ENCODE measurements at places on chromosomes 4 and X.

DNA sequence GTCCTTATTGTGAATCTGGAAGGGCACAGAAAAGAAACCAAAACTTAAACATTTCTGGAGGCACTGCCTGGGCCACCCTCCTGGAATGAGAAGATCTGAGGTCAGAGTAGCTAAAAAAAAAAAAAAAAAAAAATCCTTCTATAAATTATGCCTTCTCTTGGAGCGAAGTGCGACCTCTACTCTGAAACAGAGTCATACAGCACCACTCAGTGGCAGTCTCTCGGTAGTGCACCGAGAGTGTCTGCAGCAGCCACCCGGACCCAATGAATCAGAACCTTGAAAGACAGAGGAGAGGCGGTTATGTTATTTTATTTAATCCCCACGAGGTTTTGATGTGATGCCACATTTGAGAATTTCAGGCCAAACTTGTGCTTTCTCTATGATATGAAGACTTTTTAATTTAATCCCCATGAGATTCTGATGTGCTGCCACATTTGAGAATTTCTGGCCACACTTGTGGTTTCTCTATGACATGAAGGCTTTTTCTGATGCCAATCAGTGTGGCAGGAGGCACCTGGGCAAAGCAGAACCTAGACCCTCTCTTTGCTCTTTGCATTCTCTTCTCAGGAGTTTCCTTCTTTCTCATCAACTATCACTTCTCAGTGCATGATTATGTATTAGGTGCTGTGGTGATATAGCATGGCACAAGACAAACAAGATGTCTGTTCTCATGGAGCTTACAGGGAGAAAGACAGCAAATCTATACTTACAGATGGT is 5.6 kb upstream of the CT47C1 start:
- peak; percentile 11 for DNase-seq

DNA sequence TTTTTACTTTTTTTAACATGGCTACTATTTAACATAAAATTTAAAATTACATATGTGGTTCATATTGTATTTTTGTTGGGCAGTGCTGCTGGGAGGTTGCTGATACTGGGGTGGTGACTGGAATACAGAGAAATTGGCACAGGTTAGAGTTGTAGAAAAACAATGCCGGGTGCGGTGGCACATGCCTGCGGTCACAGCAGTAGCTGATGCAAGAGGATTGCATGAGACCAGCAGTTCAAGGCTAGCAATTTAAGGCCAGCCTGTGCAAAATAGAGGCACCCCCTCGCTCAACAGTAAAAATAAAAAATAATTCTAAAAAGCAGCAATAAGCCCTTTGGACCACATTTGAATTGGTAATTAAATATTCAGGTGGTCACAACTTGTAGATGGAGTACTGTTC is 11.8 kb upstream of the CPE start:
- DNase-seq: no peak

DNA sequence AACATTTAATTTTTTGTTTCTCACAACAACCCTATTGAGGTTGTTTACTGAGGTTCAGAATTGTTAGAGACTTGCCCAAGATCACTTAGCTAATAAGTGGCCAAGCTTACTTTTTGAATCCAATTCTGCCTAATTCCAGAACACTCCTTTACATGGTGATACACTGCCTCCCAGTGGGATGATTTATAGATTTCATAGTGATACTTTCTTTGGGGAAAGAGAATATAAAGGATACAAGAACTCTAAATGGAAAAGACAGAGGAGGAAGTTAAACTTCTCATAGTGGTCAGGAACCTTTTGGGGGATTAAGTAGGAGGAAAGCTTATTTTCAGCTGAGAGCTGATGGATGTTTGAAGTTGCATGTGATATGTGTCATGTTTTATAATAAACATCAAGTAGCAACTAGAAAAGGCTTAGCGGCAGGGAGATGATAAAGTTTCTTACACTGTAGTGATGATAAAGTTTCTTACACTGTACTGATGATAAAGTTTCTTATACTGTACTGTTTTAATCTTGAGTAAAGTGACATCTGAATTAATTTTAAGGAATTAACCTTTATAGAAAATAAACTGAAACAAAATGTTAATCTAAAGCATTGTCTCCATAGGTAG is 15.3 kb downstream of the STAG2 start:
- no peak for DNase-seq

DNA sequence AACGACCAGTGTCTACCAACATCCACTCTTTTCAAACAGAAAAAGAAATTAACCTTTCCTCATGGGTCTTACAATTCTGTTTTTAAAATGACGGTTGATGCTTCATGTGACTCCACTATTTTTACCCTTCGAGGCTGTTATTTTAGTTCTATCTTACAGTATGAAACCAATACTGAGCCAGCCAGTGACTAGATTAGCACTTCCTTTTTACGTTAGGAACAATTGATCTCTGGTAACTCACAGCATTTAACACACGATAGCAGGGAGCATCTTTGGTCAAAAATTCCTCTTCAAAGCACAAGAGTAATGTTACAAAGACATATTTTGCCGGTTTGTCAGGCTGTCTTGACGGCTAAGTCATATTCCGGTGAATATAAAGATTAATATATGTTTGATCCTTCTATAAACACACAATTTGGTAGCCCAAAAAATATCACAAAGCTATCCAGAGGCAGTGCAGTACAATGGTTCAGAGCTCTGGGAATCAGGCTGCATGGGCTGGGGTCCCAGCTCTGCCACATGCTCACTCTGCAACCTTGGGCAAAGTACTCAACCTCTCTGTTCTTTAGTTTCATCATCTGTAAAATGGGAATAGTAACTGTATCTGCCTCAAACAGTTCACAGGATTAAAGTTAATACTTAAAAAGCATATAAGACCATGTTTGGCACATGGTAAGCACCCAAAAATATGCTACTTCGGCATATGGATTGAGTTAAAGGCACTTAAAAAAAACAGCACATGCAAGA is 62.9 kb upstream of the TXK start:
- no peak for DNase-seq

GRCh38 chr4:184100297-184100885 is 117.3 kb downstream of the ENPP6 start:
- DNase-seq: no peak

- DNase-seq: no peak
Observed at GRCh38 chr4:37424753-37425152, 180.2 kb downstream of the NWD2 start.

GRCh38 chr4:188665491-188666457 is 526.5 kb downstream of the TRIML1 start:
- no peak for DNase-seq

DNA sequence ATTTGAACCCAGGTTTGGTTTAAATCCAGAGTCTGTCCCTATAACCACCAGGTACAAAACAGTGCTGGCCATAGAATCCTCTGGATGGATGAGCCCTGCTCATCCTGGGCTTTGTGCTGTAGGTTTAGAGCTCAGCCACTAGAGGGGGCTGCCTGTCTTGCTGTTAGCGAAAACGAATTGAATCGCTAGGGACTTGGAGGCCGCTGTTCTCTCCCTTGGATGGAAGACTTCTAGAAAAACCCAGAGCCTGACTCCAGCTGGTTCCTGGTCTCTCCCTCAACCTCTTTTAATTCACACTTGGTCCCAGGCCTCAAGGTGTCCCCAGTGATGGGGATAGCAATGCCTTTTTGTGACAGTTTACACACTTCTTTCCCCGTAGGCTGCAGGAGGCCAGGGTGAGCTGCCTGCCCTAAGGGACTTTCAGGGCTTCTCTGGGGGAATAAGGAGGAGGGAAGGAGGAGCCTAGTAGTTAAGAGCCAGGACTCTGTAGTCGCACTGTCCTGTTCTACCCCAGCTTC is 8.7 kb downstream of the RIPPLY1 start:
- no peak for DNase-seq

GRCh38 chr4:31370866-31371465 is 650.8 kb downstream of the PCDH7 start:
- no peak for DNase-seq

DNA sequence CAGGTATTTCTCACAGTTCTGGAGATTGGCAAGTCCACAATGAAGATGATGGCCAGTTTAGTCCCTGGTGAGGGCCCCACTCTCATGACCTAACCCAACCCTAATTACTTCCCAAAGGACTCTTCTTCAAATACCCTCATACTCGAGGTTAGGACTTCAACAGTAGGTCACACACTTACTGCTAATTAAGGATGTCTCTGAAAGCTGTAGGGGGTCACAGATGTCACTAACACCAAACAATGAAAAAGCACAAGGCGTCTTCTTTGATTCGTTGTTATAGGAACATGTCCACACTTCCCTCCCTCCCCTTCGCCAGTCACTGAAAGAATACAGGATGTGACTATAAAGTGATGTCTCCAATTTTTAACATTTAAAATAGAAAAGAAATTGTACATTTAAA is 309.7 kb downstream of the PACRGL start:
- DNase-seq: no peak

DNA sequence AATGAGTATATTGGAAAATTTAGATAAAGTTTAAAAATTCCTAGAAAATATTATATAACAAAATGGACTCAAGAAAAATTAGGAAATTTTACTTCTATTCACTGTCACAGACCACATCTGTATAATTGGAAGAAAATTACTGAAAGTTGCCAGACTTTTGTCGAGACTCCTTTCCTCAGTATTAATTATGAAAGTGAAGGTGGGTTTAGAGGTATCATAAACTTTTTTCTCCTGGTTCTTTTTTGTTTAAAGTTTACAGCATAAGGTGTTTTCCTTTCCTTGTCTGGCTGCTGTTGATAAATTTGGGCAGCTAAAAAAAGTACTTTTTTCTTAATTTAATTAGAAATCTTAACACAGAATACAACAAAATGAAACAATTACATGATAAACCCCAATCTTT is 6.7 kb upstream of the TEX13D start:
- no peak for DNase-seq

GRCh38 chr4:184769141-184769765 is 35.4 kb upstream of the CENPU start:
- DNase-seq: no peak

GRCh38 chrX:99371976-99372595 is 1038.0 kb downstream of the PCDH19 start:
- DNase-seq: no peak

GRCh38 chrX:153775293-153776119 is 5.3 kb upstream of the SRPK3 start:
- DNase-seq: no peak

DNA sequence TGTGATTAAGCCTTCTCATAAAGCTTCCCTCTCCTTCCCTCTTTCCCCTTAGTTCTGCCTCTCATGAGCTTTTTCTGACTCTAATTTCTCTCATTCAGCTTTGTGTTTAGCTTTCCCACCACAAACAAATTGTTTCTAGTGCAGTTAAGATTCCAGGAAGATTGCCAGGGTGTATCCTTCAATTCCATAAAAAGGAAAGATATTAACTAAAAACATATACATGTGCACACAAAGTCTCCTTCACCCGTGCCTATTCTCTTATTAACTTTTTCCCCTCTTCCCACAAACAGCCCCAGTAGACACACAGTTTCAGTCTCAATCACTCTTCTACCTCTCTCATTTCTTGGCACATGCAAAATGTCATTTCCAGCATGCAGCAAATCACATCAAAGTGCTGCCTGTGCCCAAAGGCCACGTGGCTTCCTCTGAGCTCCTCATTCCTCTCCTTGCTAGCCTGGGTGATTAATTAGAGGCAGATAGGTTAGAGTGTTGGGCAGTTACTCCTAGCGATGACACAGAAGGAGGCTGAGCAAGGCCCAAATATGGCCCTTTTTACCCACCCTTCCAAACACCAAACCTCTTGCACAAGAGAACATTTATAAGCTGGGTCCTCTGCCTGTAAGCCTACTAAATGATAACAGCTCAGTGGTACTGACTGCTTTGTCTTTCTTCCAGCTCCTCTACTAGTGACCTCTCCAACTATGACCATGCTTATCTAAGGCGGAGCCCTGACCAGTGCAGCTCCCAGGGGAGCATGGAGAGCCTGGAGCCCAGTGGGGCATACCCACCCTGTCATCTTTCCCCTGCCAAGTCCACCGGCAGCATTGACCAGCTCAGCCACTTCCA is 159.6 kb downstream of the SOWAHB start:
- peak; percentile 57 for DNase-seq

DNA sequence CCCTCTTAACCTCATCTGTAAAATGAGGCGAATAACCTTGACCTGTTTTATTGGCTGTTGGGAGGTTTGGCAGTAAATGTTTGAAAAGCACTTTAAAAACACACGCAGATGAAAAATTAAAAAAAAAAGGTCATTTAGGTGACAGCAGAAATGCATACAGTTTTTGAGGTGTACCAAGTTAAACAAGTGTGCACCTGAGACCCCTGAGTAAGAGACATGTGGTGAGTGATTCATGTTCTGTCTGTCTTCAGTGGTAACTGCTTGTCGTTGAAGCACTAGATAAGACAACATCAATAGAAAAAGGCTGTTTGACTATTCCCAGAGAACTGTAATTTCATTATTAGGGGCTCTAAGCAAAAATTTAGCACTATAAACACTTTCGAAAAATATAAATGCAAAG is 608.4 kb upstream of the PITX2 start:
- DNase-seq: no peak

DNA sequence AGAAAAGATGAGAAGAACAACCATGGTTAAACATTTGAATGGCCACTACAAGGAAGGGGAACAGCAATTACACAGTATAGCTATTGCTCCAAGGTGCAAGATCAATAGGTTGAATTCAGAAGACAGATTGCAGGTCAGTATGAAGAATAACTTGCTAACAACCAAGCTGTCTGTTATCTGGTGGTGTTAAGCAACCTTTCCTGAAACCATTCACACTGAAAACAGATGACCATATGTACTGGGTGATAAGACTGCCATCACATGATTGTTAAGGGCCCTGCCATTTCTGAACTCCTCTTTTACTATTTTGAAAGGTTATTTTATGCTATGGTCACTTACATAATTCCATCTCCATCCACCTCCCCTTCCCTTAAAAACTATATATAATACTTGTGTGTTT is 6.8 kb downstream of the GABRA3 start:
- DNase-seq: no peak

DNA sequence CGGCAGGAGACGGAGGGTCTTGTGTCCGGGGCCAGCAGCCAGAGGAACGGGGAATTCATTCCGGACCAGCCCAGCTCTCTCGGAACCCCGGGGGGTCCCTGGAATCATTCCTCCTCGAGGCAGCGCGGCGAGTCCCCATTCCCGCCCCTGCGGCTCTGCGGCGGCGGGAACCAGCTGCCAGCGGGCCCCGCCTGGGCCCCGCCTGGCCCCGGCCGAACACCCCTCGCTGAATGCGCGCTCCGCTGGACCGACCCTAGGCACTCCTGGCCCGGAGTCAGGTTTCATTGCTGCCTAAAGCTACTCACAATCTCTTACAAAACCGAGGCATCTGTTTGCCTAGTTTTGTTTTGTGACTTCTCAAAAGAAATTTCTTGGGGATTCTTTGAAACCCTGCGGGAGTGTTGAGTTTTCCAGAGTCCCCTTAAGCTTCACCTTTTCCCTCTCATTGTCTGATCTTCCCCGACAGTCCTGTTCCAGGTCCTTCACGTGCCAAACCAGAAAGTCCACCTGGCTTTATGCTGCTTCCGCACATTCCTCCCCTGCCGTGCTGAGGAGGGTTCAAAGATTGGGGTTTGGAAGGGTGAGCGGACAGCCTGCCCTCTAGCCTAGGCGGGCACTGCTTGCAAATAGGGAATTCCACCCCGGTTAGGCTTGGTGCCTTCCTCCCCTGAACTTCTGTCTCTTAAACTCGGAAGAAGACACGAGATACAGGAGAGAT is 789 bp downstream of the ARHGAP10 start:
- DNase-seq: no peak

GRCh38 chr4:182938205-182938645 is 21.0 kb upstream of the DCTD start:
- DNase-seq: no peak

- no peak for DNase-seq
Observed at GRCh38 chr4:186952709-186953108, 229.1 kb upstream of the FAT1 start.

- DNase-seq: no peak
Observed at GRCh38 chr4:90198086-90198847, 71.1 kb downstream of the CCSER1 start.
